ENCODE measurements at places on chromosomes 16 and 17. TPM values are rescaled to one million over a fixed set of nuclear protein-coding genes. Genes with fewer than 3 reads are reported as not detected.

The KRT14 gene
- 5.5 TPM for total RNA-seq

The FBXO39 gene
- total RNA-seq: 0.97 TPM

The KRT28 gene
- total RNA-seq: not detected

The DHRS7C gene
- total RNA-seq: not detected

The SOX8 gene
- total RNA-seq: under 0.01 TPM

All from hair follicle dermal papilla cell (primary cell).